ENCODE measurements at places on chromosomes 1 and 21.

GRCh38 chr1:51488372-51489050, 30.6 kb downstream of the EPS15 start:
- DNase-seq, result no peak

- DNase-seq, result no peak
Measured at GRCh38 chr1:99590578-99591209, 55.2 kb upstream of the PALMD start.

GRCh38 chr1:47563201-47563600, 125.4 kb downstream of the FOXD2 start:
- no peak for DNase-seq

- no peak for DNase-seq
Measured at GRCh38 chr1:71269818-71270217, 189.0 kb upstream of the ZRANB2 start.

- DNase-seq, result no peak
Measured at GRCh38 chr1:117825414-117825813, 104.0 kb downstream of the GDAP2 start.

DNA sequence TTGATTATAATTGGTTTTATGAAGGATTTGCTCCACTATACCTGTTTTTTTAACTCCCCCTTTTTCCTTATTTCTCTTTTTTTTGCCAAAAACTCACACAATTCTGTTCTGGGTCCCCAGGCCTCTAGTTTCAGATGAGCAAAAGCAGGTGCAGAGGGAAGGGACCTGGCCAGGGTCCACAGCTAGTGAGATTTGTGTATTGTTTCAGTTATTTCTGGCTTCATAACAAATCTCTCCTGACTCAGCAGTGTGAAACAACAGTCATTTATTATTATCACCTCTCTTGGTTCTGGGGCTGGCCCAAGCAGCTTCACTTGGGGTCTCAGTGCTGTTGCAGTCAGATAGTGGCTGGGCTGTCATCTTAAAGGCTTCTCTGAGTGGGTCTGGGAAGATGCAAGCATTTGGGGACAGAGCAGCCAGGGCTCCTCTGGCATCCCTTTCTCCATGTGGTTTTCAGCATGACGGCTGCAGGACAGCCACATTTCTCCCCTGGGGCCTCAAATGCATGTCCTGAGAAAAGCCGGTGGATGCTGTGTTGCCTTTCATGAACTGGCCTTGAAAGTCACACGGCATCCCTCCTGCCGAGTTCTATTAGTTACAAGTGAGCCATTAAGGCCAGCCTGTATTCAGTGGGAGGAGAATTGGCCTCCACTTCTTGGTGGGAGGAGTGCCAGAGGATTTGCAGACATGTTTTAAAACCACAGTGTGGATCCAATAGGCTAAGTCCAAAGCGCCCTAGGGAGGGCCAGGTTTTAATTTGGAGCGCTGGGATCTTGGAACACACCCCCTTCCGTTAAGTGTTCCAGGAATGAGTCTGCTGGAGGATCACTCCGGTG, 137.1 kb downstream of the CAMTA1 start:
- no peak for DNase-seq

DNA sequence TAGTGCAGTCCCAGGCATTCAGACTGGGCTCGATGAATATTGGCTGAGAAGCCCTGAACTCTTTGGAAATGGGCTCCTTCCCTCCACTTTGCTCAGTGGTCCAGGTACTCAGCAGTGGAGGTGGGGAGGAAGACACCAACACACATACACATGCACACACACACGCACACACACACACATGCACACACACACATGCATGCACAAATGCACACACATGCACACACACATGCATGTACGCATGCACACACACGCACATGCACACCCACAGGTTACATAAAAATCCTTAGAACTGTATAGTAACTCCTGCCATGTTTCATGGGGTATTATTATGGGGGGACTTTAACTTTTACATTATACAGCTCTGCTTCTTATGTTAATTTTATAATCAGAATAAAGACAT, 5.0 kb downstream of the TRIM62 start:
- no peak for DNase-seq

DNA sequence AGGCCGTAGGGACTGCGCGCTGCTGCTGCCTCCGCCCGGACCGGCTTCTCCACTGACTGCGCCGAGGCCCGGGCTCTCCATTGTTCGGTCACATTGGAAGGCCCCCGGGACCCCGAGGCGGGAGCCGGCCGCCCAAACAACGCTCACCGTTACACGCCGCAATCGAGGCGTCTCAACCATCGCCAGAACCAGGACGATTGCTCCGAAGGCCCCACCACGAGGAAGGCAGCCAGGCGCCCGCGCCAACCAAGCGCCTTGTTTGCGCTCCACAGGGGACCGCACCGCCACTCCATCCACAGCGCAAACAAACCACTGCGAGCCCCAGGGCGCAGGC, 595 bp downstream of the GLUL start:
- peak; percentile 5 for DNase-seq

- DNase-seq, result no peak
Measured at GRCh38 chr1:117757668-117758067, 151.8 kb downstream of the TENT5C start.

DNA sequence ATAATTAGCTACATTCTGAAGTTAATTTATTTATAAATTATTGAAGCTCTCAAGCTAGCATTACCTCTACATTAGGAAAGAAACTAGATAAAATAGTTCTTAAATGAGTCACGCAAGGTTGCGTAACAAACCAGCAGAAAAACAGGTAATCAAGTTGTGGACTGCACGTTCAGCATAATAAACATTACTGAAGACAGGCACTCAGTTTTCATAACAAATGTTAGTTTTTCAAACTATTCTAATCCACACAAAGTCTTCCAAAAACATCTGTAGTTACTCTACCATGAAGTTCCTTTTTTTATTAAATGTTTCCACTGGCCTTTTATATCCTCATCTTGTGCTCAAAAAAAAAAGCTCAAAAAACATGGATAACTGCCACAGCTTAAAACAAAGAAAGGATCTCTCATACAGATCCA, 1.3 kb downstream of the TOR1AIP2 start:
- DNase-seq, result no peak

Data from stimulated activated CD8-positive, alpha-beta memory T cell treated with anti-CD3 and anti-CD28 coated beads, Interleukin-4, amount 100 ng/mL, for 1 hour (primary cell).